ENCODE measurements at places on chromosomes 12 and 14. TPM values are rescaled to one million over a fixed set of nuclear protein-coding genes. Genes with fewer than 3 reads are reported as not detected.

GRCh38 chr12:6724409-6724797 lies 557 bp downstream of the COPS7A start:
- DNase-seq, result no peak

- no peak for DNase-seq
These were observed 9.4 kb upstream of the CCDC175 start for GRCh38 chr14:59585891-59586554.

- DNase-seq, result no peak
These were observed 210.1 kb downstream of the MON2 start for GRCh38 chr12:62676521-62677307.

- no peak for DNase-seq
These were observed 5.2 kb upstream of the VRK1 start for GRCh38 chr14:96792003-96792402.

DNA sequence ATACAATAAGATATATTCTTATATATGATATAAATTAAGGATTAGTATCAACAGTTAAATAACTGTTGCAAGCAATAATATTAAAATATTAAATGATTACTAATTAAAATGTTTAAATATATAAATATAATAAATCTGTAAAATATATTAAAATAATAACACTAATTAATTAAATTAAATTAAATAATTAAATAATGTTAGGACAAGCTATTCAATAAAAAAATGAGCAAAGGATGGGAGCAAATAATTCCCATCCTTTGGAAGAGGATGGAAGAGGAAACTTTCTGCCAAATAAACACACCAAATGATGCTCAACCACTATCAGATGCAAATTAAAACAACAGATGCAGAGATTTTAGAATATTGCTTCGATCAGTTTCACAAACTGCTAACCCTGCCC lies 39.4 kb upstream of the BMP4 start:
- DNase-seq, result no peak

GRCh38 chr12:5348491-5348890 lies 83.4 kb upstream of the NTF3 start:
- no peak for DNase-seq

DNA sequence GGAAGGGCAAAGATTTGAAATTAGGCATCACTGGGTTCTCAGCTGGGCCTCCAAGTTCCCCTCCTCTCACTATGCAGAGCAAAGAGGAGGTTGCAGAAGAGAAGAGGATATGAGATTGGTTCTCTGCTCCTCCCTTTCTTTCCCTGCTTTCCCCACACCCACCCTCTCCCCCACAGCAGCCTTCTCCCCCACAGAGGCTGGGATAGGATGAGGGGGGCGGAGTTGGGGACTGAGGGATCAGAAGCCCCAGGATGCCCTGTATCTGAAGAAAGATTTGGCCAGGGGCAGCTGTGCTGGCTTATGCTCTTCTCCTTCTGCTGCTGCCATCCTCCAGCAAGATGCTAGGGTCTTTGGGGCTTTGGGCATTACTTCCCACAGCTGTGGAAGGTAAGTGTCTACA lies at the start of gene AMHR2:
TSS of gene AMHR2 (plus strand) at position 259 of the 400 bp plus-strand sequence. CDS start at position 339, 80 bp downstream.
- DNase-seq, result no peak

DNA sequence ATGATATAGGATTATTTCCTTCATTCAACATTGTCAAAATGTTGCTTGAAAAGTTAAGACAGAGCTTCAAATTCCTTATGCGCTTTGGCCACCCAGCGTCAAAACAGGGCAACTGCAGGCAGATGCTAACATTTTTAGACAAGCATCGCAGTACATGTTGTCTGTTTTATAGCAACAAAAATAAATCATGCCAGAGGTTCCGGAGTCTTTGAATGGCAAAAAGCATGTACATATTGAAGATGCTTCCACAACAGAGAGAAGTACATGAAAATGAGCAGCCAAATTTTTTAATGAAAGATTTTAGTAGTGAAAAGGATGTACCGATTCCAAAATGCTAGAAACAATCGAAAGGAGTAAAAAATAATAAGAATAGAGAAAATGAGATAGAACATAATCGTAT lies 49.8 kb upstream of the USP15 start:
- peak; percentile 23 for DNase-seq

DNA sequence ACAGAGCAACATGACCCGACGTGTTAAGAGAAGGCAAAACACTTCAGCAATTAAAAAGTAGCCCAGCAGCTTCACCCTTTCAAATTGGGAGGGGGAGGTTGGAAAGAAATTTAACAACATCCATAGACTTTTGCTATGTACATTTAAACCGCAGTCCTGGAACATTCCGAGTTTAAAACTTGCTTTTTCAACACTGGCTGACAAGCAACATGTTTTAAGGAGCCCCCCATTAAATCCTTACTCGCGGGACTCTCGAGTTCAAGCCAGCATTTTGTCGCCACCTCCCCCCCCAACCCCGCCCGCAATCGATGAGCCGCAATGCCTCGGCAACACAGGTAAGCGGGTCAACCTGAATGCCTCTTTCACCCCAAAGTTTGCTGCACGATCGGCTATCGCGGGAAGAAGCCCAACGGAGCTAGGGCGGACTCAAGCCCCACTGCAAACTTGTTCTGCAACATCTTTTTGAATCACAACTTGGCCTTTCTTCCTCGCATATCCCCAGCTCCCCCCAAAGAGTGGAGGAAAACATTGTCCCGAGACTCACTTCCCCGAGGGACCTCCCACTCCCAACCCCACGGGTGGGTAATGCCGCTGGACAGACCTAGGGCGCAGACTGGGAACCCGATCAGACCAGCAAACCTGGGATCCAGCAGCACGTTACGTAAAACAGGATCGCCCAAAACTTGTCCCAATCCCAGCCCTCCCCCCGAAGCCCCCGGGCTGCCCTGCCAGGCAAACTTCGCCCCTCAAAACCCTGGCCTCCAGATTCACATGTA lies 777 bp downstream of the ZFP36L1 start:
- DNase-seq, result no peak

GRCh38 chr12:104386461-104386860 lies 70.3 kb upstream of the CHST11 start:
- no peak for DNase-seq

- DNase-seq, result no peak
These were observed 106.2 kb upstream of the RPH3A start for GRCh38 chr12:112685321-112685720.

- no peak for DNase-seq
These were observed 452.6 kb downstream of the ZFP36L1 start for GRCh38 chr14:68340262-68340661.

GRCh38 chr12:132196873-132197390 lies 52.7 kb downstream of the NOC4L start:
- no peak for DNase-seq

DNA sequence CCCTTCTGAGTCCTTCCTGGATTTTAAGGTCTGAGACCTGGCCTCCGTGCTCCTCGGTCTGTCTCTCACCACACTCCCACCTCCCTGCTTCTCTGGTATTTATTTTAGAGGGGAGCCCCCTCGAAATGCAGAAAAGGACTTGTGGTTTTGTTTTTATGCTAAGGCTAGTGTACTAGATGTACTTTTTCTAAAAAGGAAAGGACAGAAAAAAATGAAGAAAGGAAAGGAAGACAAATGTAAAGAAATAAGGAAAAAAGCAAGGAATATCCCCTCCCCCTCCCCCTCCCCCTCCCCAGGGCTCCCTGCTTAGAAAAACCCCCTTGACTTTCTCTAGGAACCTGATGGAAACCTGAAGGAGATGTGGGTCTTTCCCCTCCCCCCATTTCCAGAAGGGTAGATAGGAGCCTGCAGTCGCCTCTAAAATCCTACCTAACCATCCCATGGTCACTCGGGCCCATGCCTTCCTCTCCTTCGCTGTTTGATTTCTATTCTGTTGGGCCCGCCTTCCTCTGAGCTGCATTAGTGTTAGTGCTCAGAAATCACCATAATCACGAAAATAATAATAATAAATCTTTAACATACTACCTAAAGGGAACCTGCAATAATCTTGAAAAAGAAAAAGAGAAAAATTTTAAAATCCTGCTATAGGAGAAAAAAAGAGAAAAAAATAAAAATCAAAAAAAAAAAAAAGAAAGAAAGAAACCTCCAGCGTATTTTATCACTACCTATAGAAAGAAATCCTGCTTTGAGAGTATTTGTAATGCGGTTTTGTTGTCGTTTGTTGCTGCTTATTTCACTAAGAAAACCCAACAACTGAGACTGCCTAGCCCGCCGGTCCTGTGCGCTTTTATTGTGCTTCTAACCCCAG lies 3.1 kb downstream of the HOXC8 start:
- DNase-seq, result no peak

GRCh38 chr14:100732766-100733100 lies 6.0 kb downstream of the DLK1 start:
- no peak for DNase-seq

DNA sequence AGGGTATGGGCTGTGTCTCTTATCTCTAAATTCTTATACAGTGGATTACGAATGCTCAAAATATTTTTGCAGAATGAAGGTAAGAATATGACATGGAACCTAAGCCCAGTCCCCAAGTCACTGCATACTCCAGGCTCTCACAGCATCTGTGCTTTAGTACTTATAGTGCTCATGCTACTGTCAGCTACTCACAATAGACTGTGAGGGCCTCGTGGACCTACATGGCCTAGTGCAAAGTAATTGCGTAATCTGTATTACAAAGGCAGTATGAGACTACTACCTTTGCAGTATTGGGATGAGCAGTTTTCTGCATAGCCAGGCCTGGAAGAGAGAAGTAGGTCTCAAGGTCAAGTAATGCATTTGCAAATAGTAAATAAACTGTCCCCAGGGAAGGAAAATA lies 27.9 kb downstream of the VWF start:
- DNase-seq, result no peak

- DNase-seq, result no peak
These were observed 105.5 kb upstream of the SFSWAP start for GRCh38 chr12:131605304-131605829.

- DNase-seq, result no peak
These were observed 17.3 kb upstream of the TIGAR start for GRCh38 chr12:4303750-4304149.

DNA sequence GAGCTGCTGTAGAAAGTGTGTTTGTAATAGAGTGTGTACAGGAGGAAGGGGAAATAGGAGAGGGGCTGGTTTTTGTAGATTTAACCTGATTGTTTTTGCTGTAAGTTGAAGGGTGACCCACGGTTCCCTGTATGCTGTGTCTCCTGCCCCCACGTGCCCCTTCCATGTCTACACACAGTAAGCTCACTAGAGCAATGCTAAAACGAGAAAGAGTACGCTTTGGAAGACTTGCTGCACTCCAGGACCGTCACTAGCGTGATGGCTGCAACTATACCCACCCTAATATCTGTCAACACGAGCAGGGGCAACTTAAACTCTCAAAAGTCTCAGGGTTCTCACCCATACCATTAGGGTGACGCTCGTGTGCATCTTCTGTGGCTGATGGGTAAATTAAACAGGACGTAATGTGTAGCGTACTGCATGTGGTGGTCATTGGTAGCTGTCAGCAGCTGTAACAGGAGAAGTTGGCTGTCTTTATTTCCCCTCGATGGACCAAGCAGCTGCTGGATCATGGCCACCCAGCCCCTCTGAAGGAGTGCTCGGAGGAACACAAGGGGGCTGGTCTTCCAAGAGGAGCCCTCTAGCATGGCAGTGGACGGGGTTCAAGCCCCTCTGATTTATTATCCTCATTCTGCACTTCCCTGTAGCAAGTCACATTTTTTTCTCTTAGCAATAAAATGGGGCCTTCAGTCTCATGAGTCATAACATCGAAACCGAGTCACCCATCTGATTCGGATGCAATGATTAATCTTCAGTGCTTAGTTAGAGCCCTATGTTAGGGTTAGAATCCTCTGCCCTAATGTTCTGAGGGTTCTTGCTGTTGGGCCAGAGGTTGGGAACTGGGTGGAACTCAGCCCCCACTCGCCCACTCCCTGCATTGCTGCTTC lies 14.0 kb downstream of the CCND2 start:
- no peak for DNase-seq

DNA sequence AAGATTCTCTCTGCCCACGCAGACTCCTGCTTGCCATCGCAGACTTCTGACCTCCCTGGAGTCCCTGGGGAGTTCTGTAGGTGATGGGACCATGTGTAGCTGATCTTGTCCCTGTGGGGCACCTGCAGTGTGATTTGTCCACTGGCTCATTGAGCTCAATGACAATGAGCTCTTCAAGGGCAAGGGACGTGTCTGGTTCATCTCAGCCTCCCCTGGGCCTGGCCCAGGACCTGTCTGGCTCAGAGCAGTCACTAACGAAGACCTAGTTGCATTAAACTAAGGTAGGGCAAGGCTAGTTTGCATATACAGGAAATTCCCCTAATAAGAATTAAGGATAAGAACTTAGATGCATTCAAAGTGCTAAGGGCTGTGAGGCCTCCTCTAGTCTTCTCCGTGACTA lies 245.5 kb upstream of the NOS1 start:
- no peak for DNase-seq

- DNase-seq, result peak; percentile 77
These were observed 6.6 kb downstream of the BRF1 start for GRCh38 chr14:105294142-105294597.

DNA sequence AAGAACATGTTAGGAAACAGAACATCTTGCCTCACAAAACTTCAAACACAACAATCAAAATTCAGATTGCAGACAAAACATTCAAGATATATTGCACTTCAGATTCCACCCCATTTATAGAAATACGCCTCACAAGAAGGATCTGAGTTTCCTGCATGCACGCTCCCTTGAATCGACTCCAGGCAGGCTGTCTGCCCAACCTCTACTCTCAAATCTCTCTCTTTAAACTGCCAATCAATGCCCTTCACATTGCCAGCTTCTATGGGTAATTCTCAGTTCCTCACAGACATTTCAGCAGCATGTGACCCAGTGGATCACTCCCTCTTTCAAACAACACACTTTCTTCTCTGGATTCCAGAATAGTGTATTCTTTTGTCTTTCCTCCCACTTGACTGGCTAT lies 184.1 kb downstream of the PRKD1 start:
- DNase-seq, result no peak

- DNase-seq, result no peak
These were observed 56.2 kb downstream of the SVOP start for GRCh38 chr12:108964371-108965352.

TAS2R30 gene
- 2.3 TPM for total RNA-seq

SIX6 gene
- not detected for total RNA-seq

KICS2 gene
- total RNA-seq, result 18.8 TPM

ITGA5 gene
- 169 TPM for total RNA-seq

ATG14 gene
- total RNA-seq, result 16.9 TPM

DPY19L2 gene
- total RNA-seq, result 2.9 TPM

KRT75 gene
- total RNA-seq, result not detected

PPP1R1A gene
- total RNA-seq, result not detected

Measured in T-cell (primary cell).